Left kidney (tissue), 8 donors: ENCODE measurements at places on chromosomes 3 and 15.

DNA sequence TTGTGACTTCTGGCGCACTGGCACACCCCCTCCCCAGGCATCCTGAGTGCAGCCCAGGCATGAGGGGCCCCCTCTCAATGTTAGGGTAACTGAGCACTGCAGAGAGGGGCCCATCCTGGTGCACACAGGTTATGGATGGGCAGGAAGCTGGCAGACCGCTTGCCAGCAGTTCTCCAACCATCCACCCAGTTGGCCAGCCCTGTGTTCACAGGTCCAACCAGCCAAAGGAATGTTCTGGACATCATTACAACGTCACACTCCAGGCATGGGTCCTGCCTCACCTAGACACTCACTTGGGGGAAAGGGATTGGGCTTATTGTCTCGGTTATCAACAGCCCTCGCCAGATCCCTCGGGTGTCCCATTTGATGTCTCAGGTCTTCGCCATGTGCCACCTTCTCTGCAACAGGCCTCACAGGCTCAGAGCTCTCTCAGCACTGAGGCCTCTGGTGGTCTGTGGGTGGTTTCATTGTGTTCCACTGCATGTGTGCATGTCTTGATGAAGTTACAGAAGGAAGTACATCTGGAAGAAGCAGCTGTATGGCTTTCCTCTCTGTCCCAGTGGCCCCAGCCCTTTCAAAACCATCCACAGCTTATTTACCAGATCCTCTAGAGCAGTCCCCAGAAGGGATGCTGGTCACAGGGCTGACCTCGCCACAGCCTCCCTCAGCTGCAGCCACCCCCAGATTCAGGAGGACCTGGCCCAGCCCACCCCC lies 23.7 kb downstream of the ADCY5 start:
- DNase-seq: no peak

GRCh38 chr15:69713726-69714559 lies 261.3 kb downstream of the RPLP1 start:
- DNase-seq: no peak

GRCh38 chr3:66983101-66983500 lies 15.0 kb upstream of the KBTBD8 start:
- no peak for DNase-seq

DNA sequence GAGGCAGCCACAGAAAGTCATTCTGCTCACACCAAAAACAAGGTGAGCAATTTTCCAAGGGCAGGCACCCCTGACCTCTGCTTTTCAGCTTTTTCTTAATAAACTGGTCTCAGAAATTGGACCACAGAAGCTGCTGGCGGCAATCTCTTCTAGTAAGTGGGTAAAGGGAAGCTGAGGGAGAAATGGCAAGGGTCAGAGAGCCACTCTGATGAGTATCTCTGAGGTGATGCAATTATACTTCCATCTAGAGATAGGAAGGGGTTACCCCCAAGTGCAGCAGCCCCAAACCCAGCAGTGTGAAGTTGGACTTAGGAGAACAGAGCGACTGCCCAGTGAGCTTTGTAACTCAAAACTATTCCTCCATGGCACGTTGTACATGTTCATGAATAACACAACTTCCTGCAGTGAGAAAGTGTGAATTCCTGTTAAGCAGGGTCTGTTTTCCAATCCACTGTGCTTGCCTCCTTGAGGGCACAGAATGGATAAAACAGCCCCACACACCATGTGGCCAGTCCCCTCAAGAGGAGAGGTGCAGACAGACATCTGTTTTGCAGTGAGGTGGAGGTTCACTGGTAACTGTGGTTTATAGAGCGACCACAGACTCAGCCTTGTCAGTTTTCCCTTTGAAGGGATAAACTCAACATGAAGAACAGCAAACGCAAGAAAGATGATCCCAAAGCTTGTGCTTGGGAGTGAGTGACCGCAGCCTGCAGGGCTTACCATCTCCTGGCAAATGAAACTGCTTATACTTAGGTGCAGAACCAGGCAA lies 683.4 kb upstream of the CFAP20DC start:
- DNase-seq: no peak
